ENCODE measurements at places on chromosomes 2 and 18. TPM values are rescaled to one million over a fixed set of nuclear protein-coding genes. Genes with fewer than 3 reads are reported as not detected.

Gene LRP2
- not detected for total RNA-seq

Gene ANKRD53
- total RNA-seq, result 0.12 TPM

Gene FIGLA
- total RNA-seq, result not detected

Gene PARD3B
- total RNA-seq, result 1.6 TPM

Gene NT5DC4
- not detected for total RNA-seq

Gene PID1
- total RNA-seq, result 3.0 TPM

DNA sequence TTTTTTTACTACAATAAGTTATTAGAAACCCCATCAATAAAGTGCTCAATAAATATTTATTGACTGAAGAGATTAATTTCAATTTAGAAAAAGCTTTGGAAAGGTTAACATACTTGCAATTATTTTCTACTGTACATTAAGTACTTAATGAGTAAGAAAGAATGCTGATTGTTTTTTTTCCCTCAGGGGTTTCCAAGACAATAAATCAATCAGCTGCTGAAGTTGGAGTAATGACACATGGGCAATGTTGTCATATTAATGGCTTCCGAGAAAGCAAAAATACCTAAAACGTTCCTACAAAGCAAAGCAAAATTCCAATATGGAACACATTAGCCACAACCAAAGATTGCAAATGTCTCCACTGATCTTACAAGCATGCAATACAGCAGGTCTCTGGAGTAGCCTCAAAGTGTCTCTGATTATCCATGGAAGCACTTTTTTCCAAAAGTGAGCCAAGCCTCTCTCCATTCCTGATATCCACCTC is 66.7 kb downstream of the ZC3H6 start:
- peak; percentile 30 for DNase-seq

GRCh38 chr2:46774499-46775228 is 140.9 kb downstream of the MCFD2 start:
- no peak for DNase-seq

GRCh38 chr2:148680462-148680861 is 35.9 kb downstream of the EPC2 start:
- DNase-seq, result peak; percentile 73

- DNase-seq, result peak; percentile 68
Observed at GRCh38 chr18:58937071-58937886, 72.6 kb downstream of the ZNF532 start.

DNA sequence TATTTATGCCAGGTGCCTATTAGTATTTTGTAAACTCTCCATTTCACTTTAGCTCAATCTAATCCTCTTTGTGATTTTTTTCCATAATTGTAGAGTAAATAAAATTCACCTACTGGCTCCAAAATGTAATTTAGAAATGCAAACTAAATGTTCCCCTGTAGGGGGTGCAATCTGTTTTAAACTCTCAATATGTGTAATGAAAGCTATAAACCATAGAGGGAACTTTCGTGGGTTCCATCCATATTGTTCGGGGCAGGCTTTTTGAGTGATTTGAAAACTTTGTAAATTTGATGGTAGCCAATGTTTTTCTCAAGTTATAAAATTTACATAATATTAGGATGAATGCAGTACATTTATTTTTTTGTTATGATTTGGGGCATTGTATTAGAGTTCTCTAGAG is 49.4 kb downstream of the TSPYL6 start:
- peak; percentile 46 for DNase-seq

GRCh38 chr2:29579495-29580169 is 341.8 kb downstream of the ALK start:
- peak; percentile 27 for DNase-seq

DNA sequence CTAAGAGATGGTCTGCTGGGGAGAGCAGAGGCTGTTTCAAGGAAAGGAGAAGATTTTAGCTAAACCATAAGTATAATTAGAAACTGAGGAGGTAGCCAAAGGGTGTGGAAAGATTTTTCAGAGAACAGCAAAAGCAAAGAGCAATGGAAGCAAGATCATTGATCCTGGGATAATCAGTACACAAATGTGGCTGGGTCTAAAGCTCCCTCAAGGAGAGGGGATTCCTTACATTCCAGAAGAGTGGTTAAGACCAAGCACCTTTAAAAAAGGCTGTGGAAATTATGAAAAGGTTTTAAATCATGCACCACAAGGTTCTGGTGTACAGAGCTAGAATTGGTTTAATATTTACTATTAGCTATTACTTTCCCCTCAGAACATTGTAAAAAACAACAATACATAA is 246.0 kb upstream of the UBE2E3 start:
- DNase-seq, result no peak

GRCh38 chr2:29900971-29901633 is 20.3 kb downstream of the ALK start:
- no peak for DNase-seq

- no peak for DNase-seq
Observed at GRCh38 chr2:176004934-176005333, 2.9 kb upstream of the LNPK start.

DNA sequence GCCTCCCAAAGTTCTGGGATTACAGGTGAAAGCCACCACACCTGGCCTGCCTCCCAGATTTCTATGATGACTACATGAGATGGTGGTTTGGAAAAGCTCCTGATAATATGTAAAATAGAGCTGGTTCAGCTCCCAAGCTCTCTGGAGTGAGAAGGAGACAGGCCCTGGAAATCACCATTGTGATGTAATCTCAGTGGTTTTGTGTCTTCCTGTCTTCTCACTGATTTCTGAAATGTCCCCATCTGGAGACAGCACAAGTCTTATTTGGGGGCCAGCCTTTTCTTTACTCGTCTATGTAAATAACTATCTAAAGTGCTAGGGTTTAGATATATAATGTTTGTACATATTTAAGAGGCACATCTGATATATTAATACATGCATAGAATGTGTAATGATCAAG is 64.0 kb downstream of the CCNT2 start:
- DNase-seq, result no peak

DNA sequence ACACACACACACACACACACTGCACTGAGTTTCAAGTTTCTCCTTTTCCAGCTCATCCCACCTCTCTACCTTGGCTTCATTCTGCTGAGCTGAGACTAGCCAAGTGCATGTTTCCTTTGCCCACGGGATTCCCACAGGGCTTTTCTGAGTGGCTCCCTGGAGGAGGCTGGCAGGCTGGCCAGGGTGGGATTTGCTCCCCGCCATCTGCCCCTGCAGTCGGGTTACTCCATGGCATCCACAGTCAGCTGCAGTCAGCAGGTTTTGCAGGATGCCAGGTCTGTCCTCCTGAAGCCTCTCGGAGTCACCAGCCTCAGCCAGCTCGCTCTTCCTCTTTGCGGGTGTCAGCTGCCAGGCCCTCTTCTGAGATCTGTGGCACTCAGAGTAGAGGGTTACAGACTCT is 783.7 kb upstream of the SOX11 start:
- DNase-seq, result no peak

- no peak for DNase-seq
Observed at GRCh38 chr18:10116574-10116973, 202.8 kb downstream of the VAPA start.

- DNase-seq, result no peak
Observed at GRCh38 chr18:51491678-51492372, 294.3 kb upstream of the MEX3C start.

DNA sequence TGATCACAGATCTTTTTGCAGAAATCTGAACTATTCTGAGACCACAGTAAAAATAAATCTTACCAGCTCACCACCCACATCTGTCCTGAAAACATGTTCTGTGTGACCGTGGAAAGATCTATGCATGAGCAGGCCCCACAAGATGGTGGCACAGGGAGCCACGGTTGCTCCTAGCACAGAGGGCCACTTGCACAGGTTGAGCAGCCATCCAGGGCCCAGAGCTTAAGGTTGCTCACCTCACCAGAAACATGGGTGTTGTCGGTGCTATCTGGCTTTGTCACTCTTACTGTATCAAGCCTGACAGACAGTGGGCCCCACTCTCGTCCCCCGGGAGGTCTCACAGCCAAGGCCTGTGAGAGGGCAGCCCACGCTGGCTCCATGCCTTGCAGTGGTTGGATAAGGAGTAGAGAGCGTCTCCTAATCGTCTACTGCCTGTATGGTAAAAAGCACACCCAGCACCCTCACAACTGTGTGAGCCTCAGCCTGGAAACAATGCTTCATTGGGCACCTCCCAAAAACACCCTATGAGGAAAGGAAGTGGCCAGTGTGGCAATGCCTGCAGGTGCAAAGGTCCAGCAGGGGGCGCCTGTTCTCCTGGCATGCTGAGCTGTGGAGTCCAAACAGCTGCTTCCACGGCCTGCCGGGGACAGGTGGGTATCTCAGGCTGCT is 19.6 kb downstream of the TUBB6 start:
- DNase-seq, result peak; percentile 68

- DNase-seq, result no peak
Observed at GRCh38 chr2:112733871-112734270, 13.1 kb downstream of the NT5DC4 start.

- DNase-seq, result no peak
Observed at GRCh38 chr2:9885036-9885684, 41.9 kb downstream of the TAF1B start.

- DNase-seq, result peak; percentile 85
Observed at GRCh38 chr2:44136252-44136651, 32.4 kb upstream of the PPM1B start.

DNA sequence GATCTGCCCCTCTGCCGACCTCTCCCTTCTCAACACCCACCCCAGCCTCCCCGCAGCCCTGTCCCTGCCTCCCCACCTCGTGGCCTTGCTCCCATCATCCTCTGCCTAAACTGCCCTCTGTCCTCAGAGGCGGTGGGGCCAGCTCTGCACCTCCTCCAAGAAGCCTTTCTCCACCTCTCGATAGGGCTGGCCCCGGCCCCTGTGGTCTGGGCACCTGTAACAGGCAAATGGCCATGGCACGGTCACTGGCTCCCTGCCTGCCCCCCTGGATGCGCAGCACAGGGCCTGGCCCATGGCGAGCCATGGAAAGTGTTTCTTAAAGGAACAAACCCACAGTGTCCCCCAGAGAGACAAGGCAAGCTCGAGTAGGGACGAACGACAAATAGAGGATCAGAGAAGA is 42.0 kb downstream of the MYO7B start:
- DNase-seq, result no peak

GRCh38 chr2:235561450-235561849 is 67.6 kb downstream of the AGAP1 start:
- DNase-seq, result no peak

DNA sequence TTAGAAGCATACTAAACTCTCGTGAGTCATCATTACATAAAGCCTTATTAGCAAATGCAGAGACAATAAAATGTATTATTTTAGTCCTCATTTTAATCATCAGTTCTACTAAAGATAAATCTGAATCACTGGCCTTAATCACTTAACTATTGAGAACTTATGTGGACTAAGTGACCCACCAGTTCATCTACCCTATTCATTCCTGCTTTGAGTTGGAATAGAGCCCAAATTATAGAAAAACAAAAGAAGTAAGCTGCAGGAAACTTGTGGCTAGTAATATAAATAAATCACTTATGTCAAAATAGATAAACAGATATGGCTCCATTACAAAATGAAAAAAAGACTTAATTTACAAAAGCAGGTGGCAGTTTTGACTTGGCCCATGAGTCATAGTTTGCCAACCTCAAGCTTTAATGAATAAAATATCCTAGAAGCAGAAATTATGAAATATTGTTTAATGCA is 851.8 kb upstream of the CRIM1 start:
- peak; percentile 57 for DNase-seq

DNA sequence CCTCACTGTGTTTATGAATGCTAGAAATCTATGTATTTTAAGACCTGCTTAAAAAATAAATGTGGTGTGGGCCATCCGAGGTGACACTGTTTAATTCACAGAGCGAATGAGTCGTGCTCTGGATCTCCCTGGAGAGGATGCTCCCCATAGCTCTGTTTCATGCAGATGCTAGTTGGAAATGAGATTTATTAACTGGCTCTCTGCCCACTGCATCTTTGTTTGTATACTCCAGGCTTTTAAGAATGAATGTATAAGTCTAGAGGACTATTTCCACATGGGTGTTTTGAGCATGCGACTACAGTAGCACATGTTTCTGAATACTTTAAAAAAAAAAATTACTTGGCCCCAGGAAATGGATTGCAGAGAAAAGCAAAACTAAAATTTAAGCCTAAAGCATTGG is 3.9 kb downstream of the MAPRE2 start:
- peak; percentile 60 for DNase-seq
